ENCODE measurements at places on chromosomes 11 and 22.

DNA sequence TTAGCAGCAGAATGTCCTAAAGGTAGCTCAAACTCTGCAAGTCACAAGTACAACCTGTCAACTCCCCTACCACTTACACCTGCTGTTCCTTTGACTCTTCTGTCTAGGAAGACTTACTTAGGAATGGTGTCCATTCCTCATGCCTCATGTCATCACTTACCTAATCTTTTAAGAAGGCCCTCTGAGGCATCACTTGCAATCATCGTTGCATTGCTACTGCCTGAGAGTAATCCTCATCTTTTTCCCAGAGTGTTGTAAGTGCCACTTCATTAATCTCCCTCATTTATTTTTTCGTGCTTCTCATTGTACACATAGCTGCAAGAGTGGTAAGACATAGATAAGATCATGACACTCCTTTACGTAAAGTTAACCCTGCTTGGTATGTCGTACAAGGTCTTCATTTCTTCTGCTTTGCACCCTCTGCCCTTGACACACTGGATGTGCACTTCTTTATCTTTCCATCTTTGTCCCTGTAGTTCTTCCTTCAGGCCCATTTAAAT, 54.6 kb downstream of the SFI1 start:
- DNase-seq: no peak

GRCh38 chr11:35257281-35257680, 118.3 kb downstream of the CD44 start:
- DNase-seq: no peak

- DNase-seq: no peak
These were observed 77.9 kb upstream of the TOP3B start for GRCh38 chr22:22060200-22061084.

GRCh38 chr22:46012881-46013281, 35.9 kb upstream of the WNT7B start:
- no peak for DNase-seq

- DNase-seq: no peak
These were observed 95.4 kb downstream of the MYO18B start for GRCh38 chr22:25837288-25837900.

GRCh38 chr22:43363315-43364168, 20.4 kb upstream of the SCUBE1 start:
- DNase-seq: no peak

DNA sequence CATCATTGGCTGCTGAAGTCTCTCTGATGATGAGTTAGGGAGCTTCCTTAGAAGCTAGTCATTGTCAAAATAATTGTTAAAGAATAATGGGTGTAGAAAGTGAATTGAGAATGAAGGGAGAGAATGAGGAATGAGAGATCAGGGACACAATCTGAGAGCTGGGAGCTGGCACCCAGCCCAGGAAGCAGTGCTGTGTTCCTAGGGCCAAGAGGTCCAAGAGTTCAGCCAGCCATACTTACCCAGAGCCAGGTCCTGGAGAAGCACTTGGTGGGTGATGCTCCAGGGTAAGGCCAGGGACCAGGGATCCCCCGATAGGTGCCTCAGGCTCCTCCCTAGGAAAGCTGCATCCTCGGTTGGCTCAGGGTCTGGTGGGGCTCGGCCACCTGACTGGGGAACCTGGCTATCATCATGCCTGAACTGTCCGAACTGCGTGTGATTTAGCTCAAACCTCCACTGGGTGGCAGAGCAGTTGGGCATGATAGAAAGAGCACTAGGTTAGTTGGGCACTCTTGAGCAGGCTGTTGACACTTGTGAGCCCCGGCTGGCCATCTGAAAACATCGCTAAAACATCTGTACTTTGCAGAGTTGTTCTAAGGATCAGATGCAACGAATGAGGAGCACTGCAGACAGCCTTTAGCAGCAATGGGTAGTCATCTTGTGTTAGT, 123.9 kb upstream of the NCAM1 start:
- DNase-seq: no peak

DNA sequence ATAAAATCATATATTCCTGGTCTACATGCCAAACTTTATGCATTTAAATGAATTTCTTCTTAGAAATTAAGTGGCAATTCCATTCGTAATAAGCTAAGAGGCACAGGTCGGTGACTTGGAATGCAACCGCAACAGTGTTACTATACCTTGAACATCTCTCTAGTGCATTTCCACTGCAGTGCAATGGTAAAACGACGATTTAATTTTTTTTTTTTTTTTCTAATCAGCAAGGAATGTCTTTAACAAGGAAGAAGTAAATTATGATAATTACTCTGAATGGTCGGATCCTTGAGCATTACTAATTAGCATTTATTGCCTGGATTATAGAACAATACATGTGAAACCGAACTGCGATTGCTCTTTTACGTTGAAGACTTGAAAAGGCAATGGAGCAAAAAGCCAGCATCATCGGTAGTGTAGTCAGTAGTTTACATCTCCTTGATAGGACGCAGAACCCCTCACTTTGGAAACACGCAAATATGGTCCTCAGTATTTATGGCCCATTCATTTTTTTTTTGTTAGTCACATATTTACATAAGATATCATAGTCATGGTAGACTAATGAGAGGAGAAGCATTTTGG, 20.2 kb downstream of the BLID start:
- no peak for DNase-seq

DNA sequence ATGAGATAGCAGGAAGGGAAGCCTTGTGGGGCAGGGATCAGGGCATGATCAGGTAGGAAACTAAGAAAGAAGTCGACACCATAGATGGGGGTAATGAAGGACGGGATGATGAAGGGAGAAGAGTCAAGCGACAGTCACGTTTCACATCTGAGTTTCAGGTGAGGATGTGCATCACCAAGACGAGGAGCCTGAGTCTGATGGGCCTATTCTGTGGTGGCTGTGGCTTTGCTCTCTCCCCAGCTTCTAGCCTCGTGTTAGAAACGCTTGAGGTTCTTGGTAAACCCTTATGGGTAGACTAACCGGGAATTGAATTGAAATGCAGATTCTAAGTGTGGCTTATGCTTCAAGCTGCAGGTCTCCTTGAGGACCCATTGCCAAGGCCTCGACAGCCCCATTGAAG, 45.6 kb upstream of the LMO1 start:
- no peak for DNase-seq

DNA sequence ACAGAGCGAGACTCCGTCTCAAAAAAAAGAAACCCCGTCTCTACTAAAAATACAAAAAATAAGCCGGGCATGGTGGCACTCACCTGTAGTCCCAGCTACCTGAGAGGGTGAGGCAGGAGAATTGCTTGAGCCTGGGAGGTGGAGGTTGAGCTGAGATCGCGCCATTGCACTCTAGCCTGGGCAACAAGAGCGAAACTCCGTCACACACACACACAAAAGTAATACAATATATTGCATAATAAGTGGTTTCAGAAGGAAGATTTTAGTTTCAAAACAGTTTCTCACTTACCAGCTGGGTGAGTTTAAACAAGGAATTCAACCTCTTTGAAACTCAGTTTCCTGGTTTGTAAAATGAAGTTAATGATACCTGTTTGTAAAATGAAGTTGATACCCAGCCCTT, 32.7 kb upstream of the HTR3A start:
- DNase-seq: no peak

- DNase-seq: no peak
These were observed 41.6 kb upstream of the PRAME start for GRCh38 chr22:22600531-22601261.

DNA sequence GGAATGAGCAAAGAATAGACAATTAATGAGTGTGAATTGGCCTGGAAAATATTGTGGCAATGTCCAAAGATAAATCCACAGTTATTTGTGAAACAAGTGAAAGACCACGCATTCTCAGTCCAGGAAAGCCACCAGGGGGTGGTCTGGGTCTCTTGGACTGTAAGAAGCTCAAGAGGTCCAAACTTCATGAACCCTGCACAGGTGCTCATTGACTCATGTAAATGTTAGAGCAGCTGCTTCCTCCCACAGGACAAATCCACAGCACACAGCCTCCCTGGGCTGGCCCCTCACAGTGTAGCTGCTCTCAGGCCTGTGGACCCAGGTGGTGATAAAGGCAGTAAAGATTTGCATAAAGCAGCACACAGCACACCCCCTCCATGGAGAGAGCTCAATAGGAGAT, 114.0 kb downstream of the ZNF280B start:
- no peak for DNase-seq

DNA sequence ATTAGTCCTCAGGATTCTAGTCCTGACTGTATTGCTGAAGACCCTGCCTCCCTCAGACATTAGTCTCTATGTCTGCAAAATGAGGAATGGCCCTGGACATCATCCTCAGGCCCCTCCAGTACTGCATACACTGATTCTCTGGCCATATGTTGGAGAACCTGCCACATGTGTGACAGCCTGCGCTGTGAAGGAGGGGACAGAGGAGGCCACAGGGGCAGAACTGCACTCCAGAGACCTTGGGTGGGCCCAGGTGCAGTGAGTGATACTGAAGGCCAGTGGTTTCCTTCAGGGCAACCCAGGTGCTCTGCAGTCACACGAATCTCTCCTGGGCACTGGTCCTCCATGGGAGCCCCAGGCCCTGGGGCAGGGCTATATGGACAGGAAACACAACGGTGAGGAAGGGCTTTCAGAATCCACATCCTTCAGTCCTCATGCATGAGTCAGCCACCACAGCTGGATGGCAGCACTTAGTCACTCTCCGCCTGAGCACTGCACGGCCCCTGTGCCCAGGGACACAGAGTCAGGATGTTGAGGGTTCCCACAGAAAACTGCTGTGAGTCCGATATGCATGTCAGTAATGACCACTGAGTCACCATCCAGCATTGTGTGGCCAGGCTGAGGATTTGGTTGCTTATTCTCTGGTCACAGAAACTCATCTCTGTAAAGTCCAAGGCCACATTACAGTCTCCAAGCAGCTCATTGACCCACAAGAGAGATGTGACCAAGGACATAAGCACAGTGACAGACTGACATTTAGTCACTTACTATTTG, 39.7 kb downstream of the ME3 start:
- DNase-seq: no peak

- DNase-seq: no peak
These were observed 5.4 kb downstream of the LINC01488 start for GRCh38 chr11:69486773-69487291.

- DNase-seq: no peak
These were observed 147.0 kb downstream of the TBC1D22A start for GRCh38 chr22:46909237-46910030.

- no peak for DNase-seq
These were observed 33.7 kb downstream of the A4GALT start for GRCh38 chr22:42686756-42687491.

DNA sequence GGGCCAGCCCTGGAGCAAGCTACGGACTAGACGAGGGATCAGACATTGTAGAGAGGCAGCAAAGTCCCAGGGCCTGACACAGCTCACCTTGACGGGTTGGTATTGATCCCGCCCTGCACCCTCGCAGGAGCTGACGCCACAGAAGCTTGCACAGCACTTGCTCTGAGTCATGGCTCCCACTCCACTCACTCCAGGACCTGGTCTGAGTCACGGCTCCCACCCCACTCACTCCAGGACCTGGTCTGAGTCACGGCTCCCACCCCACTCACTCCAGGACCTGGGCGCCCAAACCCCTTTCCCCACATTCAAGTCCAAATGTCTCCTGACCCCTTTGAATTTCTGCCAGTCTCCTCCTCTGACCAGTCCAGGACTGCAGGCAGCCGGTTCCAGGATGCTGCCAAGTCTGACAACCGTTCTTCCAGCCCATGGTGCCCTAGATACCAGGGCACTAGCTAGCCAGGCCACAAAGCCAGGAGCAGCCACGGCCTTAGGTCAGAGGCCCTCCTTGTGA, 6.0 kb upstream of the PNPLA5 start:
- DNase-seq: no peak

DNA sequence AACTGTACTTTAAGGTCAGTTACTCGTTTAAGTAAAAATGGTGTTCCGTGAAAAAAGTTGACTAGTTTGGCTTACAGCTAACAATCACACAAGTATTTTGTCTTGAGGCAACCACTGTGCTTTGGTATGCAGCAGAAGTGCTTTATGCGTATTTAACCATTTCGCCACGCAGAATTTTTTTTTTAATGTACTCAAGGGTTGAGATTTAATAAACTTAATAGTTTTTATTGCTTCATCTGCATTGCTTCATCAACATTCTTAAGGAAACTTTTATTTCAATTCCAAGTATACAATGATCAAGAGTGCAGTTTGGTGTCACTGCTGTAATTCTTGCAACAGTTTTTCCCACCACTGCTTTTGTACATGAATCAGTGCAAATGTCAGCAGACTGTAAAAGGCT, 66.4 kb downstream of the ZNRF3 start:
- no peak for DNase-seq

GRCh38 chr22:37965940-37966664, 12.6 kb downstream of the POLR2F start:
- DNase-seq: no peak

DNA sequence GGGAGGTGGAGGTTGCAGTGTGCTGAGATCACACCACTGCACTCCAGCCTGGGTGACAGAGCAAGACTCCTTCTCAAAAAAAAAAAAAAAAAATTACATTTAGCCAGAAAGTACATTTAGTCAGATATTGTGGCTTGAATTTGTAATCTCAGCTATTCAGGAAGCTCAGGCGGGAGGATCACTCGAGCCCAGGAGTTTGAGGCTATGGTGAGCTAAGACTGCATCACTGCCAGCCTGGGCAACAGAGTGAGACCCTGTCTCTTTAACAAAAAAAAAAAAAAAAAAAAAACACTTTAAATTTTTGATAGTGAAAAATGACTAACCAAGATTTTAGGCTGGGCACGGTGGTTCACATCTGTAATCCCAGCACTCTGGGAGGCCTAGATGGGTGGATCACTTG, 27.3 kb downstream of the MRTFA start:
- DNase-seq: no peak

- DNase-seq: no peak
These were observed 25.7 kb upstream of the CTR9 start for GRCh38 chr11:10725114-10725906.

DNA sequence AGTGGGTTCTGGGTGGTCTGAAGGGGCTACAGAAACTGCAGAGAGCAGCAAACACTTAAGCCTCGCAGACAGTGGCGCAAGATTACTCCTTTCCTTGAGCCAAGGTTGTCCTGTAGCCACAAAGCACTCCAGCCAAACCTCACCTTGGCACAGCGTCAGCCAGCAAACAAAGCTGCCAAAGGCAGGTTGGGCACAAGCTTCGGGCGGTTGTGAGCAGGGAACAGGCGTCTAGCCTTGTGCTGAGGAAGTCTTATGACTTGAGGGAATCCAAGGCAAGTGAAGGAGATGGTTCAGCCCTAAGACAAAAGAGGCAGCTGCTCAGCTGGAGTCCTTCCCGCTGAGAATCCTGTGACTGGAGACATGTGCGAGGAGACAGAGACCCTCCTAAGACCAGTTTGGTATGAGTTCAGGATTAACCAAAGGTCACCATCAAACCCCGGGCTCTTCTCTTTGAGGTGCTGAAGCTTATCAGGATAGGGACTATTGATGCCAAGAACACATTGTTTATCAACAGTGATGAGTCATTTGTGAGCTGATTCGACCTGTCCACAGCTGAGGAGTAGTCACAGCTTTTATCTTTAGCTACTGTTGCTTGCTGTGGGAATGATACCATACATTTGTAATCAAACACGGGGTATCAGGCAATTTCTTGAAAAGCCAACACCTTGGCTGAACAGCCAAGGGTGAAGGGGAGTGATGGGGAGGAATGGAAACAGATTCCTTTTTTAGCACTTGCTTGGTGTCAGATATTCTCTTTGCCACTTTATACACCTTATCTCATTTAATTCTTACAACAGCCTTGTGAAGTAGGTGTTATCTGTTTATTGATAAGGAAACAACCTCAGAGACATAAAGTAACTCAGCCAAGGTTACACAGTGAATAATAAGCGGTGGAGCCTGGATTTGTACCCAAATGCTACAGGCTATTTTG, 4.6 kb downstream of the ADM start:
- no peak for DNase-seq

Data from stimulated activated CD8-positive, alpha-beta memory T cell treated with anti-CD3 and anti-CD28 coated beads, Interleukin-12 subunit alpha, Interleukin-12 subunit beta, amount 100 ng/mL, for 1 hour (primary cell).